Stimulated activated CD4-positive, alpha-beta T cell treated with anti-CD3 and anti-CD28 coated beads, TNF-alpha, amount 100 ng/mL, for 1 hour (primary cell): ENCODE measurements at places on chromosomes 6 and 20.

DNA sequence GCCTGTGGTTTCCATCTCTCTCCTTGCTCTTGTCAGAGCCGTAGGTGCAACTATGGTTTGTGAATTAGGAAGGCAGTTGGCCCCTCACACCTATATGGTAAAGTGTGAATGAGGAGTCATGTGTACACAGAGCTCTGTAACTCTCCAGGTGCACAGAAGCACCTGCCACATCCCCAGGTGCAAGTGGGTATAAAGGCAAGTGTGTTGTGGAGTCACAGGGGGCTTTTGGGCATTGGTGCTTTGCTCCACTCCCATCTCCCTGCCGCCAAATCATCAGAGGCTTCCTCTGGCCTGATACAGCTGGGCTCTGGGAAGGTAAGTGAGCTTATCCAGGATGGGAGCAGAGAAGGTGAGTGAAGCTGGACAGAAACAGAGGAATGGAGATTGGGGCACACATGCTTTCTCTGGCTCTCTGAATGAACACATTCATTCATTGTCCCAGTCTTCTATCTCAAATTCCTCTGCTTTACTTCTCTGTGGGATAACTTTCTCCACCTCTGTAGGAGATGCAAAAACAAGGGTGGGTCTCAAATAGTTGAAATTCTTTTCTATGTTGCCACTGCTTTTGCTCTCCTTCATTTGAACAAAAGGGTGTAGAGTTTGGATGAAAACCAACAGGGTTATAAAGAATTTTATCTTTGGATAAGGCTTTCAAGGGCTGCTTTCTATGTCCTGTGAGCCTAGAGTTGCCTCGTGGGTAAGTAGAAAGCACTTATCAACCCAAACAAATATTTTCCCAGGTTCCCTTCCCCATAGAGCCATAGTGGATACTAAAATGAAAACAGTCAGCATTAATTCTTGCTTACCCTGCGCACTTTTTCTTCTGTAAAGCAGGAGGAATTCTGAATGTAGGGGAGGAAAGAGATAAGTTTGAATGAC, 45.0 kb upstream of the RIPOR2 start:
- no peak for DNase-seq

DNA sequence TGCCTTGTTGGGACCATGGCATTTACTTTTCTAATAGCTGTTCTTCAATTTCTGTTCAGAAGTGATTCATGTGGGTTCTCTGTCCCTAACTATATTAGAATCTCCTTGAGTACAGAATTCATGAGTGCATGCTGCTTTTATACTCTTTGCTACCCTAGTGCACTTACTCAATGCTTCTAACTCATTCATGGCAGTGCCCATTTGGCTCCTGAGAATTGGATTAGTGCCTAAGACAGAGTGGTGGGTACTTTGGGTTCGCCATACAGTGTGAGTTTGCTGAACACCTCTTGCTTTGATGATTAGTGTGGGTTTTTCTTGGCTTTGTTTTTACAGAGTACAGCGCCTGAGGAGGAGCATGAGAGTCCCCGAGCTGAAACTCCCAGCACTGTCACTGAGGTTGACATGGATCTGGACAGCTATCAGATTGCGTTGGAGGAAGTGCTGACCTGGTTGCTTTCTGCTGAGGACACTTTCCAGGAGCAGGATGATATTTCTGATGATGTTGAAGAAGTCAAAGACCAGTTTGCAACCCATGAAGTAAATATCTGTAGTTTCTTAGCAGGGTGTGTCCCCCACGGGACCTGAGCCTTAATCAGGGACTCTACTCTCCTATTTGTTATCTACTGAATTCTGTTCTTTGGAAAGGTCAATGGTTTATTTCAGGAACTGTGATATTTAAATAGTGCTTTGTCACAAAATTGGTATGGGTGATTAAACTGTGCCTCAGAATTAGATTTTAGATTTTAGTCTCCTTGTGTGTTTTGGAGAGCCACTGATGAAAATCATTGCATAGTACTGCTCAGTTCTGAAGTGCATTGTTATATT, 150.7 kb downstream of the UTRN start:
- no peak for DNase-seq

- no peak for DNase-seq
These were observed 20.7 kb downstream of the LRRC1 start for GRCh38 chr6:53815381-53816119.

DNA sequence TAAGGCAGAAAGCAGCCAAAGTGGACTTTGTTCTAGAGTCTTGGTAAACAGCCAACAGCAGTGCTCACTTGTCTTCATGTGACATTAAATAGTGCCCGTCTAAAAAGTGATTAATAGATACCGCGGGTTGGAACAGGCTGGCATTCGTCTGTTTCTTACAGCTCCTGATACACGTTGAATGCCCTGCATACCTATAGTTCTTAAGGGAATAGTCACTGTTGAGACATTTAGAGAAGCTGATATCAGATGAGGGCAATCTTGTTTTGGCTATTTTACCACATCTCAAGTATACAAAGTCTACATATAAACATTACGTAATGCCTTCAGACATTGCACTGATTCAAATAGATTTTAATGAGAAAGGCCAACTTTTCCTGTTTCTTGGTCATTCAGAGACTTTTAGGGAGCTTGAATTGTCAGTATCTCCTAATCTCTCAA, 374.9 kb upstream of the FLRT3 start:
- no peak for DNase-seq

- DNase-seq: no peak
These were observed 2.6 kb upstream of the GID8 start for GRCh38 chr20:62935204-62935967.

DNA sequence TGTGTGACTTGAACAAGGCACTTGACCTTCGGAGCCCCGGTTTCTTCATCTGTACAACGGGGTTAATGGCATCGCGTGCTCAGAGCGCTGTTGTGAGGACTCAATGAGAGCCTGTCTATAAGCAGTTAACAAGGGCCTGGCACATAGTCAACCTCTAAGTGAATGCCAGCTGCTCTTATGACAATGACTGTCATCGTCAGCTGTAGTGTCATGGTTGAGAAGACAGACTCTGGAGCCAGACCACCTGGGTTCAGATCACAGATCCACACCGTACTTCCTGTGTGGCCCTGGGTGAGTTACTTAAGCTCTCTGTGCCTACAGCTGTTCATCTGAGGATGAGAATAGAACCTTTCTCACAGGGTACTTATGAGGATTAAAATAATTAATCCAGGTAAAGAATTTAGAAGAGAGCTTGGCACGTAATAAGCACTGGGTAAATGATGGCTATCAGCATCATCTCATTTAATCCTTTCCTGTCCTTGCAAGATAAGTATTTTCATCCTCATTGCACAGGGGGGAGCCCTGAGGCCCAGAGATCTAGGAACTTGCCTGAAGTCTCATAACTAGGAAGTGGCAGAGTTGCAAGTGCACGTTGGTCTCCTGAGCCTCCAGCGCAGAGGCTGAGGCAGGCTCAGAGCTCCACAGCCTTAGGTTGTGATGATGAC, 105.3 kb downstream of the EYA2 start:
- no peak for DNase-seq

- no peak for DNase-seq
These were observed 79.5 kb upstream of the PREP start for GRCh38 chr6:105482227-105482844.

DNA sequence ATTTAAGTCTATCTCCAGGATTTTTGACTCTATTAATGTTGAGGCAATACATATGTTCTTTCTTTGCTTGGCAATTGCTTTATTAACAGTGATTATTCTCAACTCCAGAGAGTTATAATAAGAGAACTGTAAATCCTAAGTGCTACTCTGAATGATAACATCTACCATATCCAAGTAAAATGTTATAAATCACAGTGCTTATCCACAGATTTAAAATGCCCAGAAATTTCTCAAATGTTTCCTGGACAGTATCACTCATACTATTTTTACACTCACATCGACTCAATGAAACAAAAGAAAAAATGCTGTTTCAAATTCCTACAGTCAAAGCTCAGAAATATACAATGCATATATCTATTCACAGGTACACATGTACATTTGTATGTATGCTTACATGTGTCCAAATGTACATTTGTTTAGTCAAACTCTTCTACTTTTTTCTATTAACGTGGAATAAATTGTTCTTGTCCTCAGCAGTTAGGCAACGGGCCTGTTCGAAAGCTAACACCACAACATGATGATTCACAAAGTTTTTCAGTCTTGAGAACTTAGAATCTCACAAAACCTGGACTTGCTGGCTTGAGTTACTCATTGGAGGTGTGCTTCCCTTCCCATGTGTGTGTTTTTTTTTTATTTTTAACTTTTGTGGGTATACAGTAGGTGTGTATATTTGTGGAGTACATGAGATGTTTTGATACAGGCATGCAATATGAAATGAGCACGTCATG, 193.0 kb downstream of the GJA10 start:
- DNase-seq: no peak

- DNase-seq: no peak
These were observed 88.1 kb downstream of the GCLC start for GRCh38 chr6:53456809-53457208.

DNA sequence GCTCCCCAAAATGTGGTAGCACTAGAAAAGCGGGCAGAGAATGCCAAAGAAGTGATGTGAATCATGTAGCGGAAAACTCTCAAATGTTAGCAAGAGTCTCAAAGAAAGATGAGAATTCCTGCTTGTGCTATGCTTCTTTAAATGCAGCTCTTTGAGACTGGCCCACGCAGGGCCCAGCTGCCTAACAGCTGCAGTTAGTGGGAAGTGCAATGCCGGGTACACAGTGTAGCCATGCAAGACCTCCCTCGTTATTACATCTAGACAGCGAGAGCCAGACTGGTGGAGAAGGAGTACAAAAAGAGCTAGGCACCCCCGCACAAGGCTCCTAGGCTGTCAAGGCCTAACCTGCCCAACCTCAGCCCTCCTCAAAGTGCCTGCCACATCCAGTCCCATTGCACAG, 201.7 kb upstream of the PRDM1 start:
- DNase-seq: no peak

DNA sequence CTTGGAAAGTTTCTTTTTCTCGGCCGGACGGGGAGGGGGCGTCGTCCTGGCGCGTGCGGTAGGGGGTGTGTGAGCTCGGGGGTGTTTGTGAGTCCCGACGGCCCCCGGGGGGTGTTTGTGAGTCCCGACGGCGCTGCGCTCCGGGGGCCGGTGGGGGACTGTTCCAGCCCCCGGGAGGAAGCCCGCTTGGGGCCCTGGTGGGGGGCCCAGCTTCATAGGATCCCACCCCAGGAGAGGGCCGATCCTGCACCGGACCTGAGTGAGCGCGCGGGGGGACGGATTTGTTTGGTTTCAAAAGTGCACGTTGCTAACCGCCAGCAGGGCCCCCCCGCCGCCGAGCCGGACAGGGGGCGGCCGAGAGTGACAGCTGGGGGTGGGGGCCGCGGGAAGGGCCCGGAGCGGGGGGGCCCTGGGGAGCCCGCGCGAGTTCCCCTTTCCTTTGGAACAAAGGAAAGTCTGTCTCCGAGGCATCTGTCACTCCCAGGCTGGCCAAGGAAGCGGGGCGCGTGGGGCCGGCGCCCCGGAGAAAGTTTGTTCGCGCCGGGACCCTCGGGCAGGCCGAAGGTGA, 485 bp downstream of the TGIF2 start:
- DNase-seq: no peak

DNA sequence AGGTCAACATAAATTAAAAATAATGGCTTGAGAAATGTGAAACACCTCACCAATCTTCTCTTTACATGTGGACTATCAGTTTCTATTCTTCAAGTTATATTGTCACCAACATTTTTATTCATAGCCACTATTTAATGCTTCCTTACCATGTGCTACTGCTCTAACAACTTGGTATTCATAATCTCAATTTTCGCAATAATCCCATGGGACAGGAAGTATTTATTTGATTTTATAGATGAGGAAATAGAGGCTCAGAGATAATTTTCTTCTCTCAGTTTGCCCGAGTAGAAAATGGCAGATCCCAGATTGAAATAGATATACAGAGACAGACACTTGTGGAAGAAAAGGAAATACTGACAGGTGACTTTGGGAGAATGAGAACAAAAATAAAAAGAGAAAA, 66.6 kb downstream of the FAM83B start:
- no peak for DNase-seq

GRCh38 chr6:129041563-129041962, 158.6 kb downstream of the LAMA2 start:
- DNase-seq: no peak

DNA sequence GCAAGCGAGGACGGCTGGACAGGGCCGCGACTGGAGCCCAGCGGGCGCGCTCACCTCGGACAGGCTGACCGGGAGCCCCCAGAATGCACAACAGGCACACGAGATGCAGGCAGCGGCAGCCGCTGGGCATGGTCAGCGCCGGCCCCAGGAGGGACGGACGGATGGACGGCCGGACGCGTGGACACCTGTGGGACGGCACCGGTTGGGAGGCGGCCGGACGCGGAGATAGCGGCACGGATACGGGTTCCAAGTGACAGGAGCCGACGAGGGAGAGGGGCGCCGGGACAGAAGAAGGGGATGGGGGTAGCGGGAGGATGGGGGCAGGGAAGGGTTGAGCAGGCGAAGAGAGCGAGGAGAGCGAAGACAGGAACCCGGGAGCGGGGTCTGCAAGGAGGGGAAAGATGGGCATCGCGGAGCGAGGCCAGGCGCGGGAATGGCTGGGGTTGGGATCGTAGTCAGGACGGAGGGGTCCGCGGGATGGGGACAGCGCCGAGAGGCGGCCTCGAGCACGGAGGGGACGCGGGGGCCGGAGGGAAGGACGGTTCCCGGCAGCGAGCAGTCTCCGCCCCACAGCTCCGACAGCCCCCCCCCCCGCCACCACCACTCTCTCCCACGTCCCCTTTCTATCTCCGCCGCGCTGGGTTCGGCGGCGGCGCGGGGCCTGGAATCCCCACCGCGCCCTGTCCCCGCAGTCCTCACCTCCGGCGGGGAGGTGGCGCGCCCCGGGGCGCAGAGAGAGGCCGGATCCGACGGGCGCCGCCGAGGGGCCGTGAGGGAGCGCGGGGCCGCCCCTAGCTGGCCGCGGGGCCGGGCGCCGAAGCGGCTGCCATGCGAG, 435 bp downstream of the DLK2 start:
- DNase-seq: peak; percentile 29

GRCh38 chr6:64590965-64591675, 955.5 kb downstream of the PHF3 start:
- no peak for DNase-seq

GRCh38 chr6:106913676-106914280, 60.8 kb downstream of the CD24 start:
- no peak for DNase-seq
